ENCODE measurements at places on chromosomes 5 and 9.

- DNase-seq: no peak
These were observed 165.6 kb upstream of the CCDC152 start for GRCh38 chr5:42591015-42591414.

DNA sequence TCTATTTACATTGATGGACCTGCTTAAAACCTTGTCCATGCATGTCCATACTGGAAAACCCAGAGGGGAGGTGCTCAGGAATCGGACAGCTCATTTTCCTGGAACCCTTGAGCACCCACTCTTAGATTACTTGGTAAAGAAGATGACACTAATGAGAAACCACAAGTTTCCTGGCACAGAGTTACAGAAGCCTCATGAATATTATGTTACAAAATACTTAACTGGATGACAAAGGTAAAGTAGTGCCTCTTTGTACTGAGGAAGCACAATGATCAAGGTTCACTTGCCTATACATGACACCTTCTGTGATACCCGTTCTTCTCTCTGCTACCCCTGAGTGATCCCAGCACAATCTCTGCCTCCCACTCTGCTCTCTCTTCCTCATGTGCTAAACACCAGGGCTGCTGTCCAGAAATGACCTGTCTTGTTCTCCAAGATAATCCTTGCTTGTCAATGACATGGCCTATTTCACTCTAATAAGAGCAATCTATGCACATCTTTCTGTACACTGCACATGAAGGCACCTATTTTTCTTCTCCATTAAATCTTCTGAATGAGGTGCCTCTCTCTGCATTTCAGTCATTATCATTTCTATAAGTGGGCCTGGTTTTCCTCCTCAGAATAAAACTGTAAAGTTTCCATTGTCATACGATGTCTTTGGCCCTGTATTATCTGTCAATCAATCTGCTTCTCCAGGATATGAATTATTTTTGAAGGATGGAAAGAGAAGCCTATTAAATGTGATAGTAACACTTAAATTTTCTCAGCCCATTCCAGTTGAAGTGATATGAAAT lies 684.0 kb upstream of the ACO1 start:
- DNase-seq: no peak

GRCh38 chr5:89374144-89374784 lies 491.3 kb upstream of the MEF2C start:
- no peak for DNase-seq

DNA sequence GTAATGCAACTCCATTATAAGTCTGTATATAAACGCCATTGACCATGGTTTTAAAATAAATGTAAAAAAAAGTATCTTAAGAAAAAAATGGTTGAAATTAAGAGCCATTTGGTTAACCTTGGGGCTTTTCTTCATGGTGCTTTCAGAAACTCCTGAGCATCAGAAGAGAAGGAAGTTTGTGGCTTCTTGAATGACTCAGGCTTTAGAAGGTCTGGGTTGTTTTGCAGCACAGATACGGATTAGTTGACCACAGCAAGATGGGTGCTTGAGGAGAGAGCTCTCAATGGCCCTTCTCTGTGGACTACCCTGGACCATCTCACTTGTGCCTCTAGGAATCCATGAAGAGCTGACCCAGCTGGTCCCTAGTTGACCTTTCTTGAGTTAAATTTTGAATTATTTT lies 189.5 kb downstream of the TMEM38B start:
- DNase-seq: no peak

GRCh38 chr9:92562461-92562967 lies 26.7 kb upstream of the ECM2 start:
- DNase-seq: no peak

DNA sequence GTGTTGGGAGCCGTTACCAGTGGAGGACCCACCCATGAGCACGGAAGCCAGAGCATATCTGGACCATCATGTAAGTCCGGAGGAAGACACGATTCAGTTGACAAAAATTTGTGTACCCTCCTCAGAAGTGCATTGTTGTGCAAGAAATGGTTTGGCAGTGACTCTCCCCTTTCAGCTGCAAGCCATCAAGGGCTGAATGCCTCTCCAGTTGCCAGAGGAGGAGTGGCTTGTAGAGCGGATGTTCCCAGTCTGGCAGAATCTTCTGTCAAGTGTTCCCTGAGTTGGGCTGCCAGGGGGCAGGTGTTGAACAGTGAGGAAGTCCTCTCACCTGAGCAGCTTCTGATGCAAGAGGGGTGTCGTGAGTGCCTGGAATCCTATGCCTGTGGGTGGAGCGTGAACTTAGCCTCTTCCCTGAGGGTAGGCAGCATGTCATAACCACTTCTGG lies 27.6 kb upstream of the CDKN2AIPNL start:
- no peak for DNase-seq

GRCh38 chr5:157130925-157131324 lies 11.7 kb downstream of the MED7 start:
- DNase-seq: no peak

GRCh38 chr5:16564248-16564867 lies 52.4 kb downstream of the RETREG1 start:
- no peak for DNase-seq

GRCh38 chr5:113232221-113232620 lies 202.6 kb downstream of the TSSK1B start:
- no peak for DNase-seq

DNA sequence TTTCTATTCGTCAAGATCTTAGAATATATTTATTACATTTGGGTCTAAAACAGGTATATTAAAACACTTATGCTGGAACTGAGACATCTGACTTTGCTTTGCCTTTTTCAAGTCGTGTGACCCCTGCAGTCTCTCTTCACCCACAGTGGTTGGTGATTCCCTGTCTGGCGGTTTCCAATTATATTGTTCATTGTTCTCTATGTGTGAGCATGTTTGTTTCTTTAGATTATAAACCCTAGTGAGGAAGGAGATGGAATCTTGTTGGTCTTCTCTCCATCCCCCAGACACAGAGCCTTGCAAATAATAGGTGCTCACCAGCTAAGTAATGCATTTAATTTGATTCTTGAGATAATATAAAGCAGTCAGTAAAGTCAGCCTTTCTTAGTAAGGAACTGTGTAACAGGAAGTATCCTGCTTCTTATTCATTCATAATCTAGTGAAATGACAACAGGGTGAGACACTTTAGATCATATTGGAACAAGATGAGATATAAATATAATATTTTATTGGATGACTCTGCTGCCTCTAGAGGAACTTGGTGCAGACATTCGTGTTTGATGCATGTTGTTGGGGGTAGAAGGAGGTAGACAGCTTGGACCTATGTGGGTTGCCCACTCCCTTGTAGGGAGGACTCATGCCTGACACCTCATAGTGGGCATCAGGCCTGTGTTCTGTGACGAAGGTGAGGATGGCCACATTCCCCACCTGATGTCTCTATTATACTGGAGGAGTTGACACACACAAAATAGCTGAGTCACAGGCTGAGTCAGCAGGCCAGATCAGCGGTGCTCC lies 88.1 kb downstream of the FGF1 start:
- no peak for DNase-seq

DNA sequence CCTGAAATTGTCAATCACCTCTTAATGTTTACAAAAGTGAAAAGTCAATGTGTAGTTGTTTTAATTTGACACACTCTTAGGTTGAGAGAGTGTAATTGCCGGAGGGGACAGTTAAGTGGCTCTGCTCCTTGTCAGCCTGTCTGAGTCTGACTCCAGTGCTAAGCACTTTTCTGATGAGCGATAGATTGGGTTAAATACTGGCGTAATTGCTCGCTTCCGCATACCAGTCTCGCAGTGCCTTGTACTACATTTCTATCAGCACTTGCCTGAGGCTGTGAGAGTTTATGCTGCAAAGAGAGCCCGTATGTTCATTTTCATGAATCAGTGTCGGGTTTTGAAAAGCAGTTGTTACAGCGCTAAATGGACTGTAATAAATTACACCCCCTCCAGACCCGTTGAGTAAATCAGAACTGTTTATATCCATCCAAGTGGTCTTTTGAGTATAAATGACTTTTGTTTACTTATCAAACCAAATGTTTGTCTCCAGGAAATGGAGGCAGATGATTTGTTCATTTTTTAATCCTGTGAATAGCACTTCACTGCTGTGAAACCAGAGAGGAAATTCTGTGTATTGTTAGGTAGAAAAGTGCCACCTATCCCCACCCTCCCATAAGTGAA lies 41.0 kb upstream of the DMRT3 start:
- DNase-seq: no peak

- no peak for DNase-seq
These were observed at the start of gene CNTFR for GRCh38 chr9:34589636-34590380. TSS of gene CNTFR (minus strand) at chr9:34589724. CDS start at chr9:34568981, 20,743 bp downstream.

DNA sequence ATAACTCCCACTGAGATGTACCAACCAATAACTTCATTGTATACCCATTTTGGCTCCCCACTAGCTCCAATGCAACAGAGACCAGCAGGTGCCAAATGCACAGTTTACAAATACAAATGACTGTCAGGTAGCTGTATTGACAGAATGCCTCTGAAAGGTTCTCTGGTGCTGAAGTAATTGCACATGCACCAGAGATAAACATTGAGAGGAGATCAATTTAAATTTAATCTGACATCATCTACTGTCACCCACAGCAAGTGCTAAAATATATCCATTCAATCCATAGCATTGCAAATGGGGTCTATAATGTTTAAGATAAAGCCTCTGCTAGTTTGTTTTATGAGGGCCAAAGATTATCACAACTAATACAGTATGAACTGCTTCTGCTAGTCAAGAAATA lies 80.2 kb downstream of the STX17 start:
- DNase-seq: no peak

GRCh38 chr9:18614651-18615050 lies 140.7 kb downstream of the ADAMTSL1 start:
- no peak for DNase-seq

GRCh38 chr5:64632251-64632650 lies 58.1 kb upstream of the SHISAL2B start:
- DNase-seq: no peak

- DNase-seq: no peak
These were observed 8.8 kb upstream of the SCGB3A1 start for GRCh38 chr5:180599981-180600553.

GRCh38 chr5:178319541-178320041 lies 87.0 kb upstream of the PHYKPL start:
- DNase-seq: no peak

DNA sequence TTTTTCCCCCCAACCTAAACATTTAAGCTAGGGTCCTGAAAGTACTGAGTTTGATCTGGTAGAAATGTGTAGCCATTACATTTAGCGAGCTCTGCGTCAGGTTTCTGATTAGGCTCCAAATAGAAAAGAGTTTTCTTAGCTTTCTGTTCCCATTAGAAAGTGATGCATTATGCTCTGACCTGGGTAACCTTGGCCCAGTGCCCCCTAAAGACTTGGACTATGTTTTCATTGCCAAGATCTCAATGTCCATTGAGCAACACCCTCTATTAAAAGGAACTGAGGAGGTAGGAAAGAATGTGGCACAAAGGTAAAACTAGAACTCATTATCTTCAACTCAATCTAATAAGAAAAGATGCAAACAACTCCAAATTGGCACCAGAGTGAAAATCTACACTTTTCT lies 358.9 kb upstream of the PCSK5 start:
- DNase-seq: no peak

DNA sequence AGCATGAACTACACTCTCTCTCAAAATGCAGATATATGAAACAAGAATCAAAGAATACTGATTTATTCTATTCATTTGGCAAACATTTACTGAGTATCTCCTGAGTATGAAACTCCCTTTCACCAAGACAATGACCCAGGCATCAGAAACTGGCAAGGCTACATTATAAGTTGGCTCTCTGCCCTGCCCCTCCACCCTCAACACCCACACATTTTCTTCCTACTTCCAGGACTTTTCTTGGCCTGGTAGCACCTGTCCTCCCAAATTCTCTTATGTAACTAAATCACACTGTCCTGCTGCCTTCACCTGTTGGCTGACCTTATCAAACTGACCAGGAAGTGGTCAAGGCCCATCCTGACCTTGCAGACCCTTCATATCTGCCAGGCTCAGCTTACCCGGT lies 3.5 kb downstream of the RASEF start:
- no peak for DNase-seq

- DNase-seq: no peak
These were observed 18.1 kb downstream of the GSN start for GRCh38 chr9:121285835-121286687.

DNA sequence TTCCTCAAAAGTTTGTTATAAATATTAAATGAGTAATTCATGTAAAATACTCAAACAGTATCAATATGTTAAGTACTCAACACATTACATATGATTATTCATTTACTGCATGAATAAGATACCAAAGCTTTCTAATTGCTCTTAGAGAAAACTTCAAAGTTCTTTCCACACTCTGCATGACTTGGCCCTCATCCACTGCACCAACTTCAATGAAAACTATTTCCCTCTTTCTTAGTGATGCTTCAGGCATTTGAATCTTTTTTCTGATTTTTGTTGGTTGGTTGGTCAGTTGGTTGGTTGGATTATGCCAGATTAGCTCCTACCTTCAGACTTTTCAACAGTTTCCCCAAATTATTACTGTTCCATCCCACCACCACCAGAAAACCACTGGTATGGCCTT lies 314.7 kb upstream of the RGMB start:
- no peak for DNase-seq

DNA sequence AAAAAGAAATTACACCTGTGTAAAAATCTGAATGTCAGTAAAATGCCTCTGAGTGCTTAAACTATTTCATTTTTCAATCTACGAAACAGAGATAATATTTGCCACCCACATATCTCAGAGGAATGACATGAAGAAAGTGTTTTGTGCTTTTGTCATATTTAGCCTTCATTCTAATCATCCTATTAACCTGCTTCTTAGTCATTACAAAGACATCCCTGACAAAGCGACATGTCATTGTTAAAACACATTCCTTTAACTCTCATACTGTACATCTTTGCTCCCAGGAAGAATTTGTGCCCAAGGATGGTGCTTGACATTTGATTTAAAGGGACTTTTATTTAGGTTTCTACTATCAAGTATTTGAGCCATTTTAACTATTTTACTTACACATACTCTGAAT lies 275.9 kb downstream of the DMRTA1 start:
- DNase-seq: no peak

GRCh38 chr5:157059093-157059539 lies at the start of gene HAVCR1:
TSS of gene HAVCR1 (minus strand) at chr5:157059116. CDS start at chr5:157057943, 1,173 bp downstream.
- DNase-seq: no peak

DNA sequence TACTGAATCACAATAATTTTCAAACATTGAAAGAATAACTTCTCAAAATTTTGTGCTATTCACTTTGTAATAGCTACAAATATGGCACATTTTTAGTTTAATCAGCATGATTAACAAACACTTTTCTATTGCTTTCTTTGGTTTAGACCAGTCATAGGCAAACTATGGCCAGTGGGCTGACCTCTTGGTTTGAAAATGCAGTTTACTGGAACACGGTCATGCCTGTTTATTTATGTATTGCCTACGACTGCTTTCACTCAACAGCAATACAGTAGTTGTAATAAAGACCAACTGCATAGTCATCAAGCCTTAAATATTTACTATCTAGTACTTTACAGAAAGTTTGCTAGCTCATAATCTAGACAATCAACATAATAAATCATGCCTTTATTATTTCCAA lies 810.8 kb downstream of the TLE1 start:
- no peak for DNase-seq

All from GM18507 (cell line).